Psoas muscle (tissue), 8 donors: ENCODE measurements at places on chromosomes 1 and 21. TPM values are rescaled to one million over a fixed set of nuclear protein-coding genes. Genes with fewer than 3 reads are reported as not detected.
A peak's percentile ranks its signal among the peaks of the same experiment; 100 is the strongest.

DNA sequence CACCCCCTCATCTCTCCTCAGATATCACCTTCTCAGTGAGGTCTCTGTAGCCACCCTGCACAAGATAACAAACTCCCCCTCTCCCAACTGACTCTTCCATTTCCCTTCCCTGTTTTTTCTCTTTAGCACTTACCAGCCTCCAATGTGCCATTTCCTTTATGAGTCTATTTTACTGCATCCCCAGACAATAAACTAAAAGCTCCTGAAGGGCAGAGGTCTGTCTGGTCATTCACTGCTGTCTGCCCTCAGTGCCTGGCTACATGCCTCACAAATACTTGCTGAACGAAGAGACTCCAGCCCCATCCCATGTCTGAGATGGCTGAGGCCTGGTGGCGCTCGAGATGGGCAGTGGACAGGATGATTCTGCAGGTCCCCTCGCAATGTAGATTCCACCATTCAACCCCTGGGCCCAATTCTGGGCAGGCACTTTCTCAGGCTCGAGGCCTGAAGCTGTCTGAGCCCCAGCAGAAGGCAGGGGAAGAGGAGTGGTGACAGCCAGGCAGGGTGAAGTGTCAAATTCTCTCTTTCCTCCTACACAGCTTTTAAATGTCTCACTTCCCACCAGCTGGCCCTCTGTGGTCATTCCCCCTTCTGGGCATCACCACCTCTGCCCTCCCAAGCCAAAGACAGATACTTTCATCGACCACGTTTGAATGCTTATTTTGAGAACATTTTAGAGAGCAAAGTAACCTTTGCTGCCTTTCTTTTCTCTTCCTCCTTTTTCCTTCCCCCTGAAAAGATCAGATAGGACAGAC lies 6.6 kb downstream of the LRRN2 start:
- no peak overlapping the region for H3K27ac ChIP-seq
- no peak overlapping the region for H3K4me3 ChIP-seq
- no peaks in the 10 kb centered on the region for H3K4me1 ChIP-seq
- DNase-seq: no peak
- H3K27me3 ChIP-seq: no peaks in the 10 kb centered on the region

DNA sequence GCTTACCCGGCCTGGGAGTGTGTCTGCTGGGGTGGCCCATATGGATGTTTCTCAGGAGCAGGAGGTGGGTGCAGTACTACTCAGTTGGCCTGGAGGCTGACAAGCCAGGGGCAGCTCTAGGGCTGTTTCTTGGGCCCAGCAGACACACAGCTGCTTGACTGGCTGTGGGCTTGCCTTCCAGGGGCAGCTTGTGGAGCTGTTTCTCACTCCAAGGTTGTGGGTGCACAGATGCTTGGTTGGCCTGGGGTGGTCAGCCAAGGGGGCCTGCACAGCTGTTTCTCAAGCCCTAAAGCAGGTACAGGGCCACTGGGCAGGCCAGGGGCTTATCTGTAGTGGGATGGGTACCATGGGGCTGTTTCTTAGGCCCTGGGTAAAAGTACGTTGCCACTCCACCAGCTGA lies 1078.1 kb upstream of the ADGRL2 start:
- H3K27me3 ChIP-seq: no peaks in the 10 kb centered on the region
- no peak overlapping the region for H3K27ac ChIP-seq
- no peaks in the 10 kb centered on the region for H3K36me3 ChIP-seq
- no peak overlapping the region for H3K4me3 ChIP-seq

- H3K4me3 ChIP-seq: no peak overlapping the region
- H3K36me3 ChIP-seq: no peaks in the 10 kb centered on the region
- no peak overlapping the region for H3K27ac ChIP-seq
- DNase-seq: no peak
Measured at GRCh38 chr1:8681911-8682310, 135.5 kb downstream of the RERE start.

GRCh38 chr1:43285269-43285990 lies at the start of gene C1orf210:
Gene C1orf210, minus strand, starts transcription at chr1:43285581. Its CDS starts 2,311 bp downstream, at chr1:43283270.
- DNase-seq: no peak
- H3K4me3 ChIP-seq: no peak within 1 kb of the TSS
- H3K27ac ChIP-seq: no peak within 1 kb of the TSS
- H3K27me3 ChIP-seq: no peaks in the 10 kb centered on the region
- no peaks in the 10 kb centered on the region for H3K36me3 ChIP-seq

Gene XCL2
- total RNA-seq: not detected

GRCh38 chr1:148318123-148318903 lies 164.8 kb downstream of the PPIAL4G start:
- H3K4me3 ChIP-seq: peak overlapping the region; percentile 36
- no peaks in the 10 kb centered on the region for H3K4me1 ChIP-seq
- H3K27ac ChIP-seq: no peak overlapping the region
- no peaks in the 10 kb centered on the region for H3K27me3 ChIP-seq
